ENCODE measurements at places on chromosomes 12 and 14.

- DNase-seq = peak; percentile 15
Measured at GRCh38 chr12:131921866-131922769, 7.0 kb upstream of the PUS1 start.

- DNase-seq = peak; percentile 14
Measured at GRCh38 chr14:74062809-74063150, 21.5 kb downstream of the ALDH6A1 start.

DNA sequence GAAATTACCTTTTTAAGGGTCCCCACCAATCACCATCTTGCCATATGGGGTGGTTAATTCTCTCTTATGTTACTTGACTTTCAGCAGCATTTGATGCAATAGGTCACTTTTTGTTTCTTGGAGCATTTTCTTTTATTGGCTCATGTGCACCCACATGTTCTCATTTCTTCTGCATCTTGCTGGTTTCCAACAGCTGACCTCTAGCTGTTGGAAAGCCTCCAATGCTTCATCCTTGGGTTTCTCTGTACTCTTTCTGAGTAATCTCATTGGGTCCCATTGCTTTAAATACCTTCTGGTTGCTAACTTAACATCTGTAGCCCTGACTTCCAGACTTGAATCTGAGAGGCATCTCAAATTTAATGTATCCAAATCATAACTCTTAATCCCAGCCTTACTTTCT lies 116.8 kb downstream of the CRADD start:
- DNase-seq = peak; percentile 97

DNA sequence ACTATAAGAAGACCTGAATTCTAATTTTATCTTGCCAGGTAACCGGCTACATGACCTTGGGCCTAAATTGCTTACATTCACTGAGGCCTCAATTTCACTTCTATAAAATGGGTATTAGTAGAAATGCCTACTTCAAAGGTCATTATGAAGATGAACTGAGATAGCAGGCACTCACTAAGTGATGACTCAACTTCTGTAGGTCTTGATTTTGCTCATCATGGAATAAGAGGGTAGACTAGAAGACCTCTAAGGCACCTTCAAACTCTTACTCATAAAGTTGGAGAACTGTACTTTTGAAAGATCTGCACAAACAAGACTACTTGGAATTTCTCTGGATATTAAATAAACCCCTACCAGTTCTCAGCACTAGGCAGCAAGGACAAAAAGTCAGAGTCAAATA lies 39.3 kb upstream of the FRMD6 start:
- no peak for DNase-seq

GRCh38 chr14:23605931-23606585 lies 27.5 kb upstream of the JPH4 start:
- no peak for DNase-seq

All from choroid plexus epithelial cell (primary cell).